Pons (tissue), 1 donor: ENCODE measurements at places on chromosomes 6 and 20.

GRCh38 chr6:144659202-144660182 lies 374.4 kb downstream of the UTRN start:
- no peak for DNase-seq

GRCh38 chr6:1126036-1126435 lies 185.9 kb upstream of the FOXQ1 start:
- no peak for DNase-seq

GRCh38 chr6:160084198-160084776 lies 37.3 kb upstream of the SLC22A1 start:
- DNase-seq, result no peak

DNA sequence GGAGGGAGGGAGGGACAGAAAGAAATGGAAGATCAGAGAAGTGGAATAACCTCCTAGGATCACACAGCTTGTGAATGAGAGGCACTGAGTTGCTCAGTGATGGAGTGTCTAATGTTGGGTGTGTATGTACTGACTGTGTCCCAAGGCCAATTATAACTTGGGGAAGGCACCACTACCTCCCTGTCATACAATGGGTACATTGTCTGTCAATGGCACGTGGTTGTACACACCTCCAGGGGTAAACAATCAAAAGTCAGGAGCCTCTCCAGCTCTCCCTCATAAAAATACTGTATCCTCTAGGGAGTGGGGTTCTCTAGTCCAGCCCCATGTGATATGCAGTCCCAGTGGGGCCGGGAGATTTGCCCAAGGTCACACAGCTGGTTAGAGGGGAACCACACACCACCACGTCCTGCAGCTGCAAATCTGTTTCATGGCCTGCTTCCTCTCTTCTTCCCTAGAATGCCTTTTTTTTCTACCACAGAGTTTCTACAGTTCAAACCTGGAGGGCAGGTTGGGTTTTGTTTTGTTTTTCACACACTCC lies 112.5 kb downstream of the SNX5 start:
- DNase-seq, result no peak

DNA sequence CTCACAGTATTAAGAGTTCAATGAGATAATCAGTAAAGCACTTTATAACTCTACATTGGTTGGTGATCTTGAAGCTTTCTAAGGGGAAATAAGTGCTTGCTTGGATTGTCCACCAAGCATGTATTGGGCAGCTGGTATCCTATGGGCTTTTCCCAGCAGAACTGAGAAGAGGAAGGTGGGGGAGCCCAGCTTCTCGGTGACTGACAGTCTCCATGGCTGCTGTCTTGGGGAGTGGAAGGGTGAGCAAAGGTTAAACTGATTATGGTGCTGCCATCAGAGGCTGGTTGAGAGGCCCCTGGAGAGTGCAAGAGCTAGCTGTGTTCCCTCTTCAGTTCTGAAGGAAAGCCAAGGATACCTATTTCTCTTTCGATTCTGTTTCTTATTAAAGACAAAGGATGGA lies 35.5 kb upstream of the ADTRP start:
- DNase-seq, result no peak

DNA sequence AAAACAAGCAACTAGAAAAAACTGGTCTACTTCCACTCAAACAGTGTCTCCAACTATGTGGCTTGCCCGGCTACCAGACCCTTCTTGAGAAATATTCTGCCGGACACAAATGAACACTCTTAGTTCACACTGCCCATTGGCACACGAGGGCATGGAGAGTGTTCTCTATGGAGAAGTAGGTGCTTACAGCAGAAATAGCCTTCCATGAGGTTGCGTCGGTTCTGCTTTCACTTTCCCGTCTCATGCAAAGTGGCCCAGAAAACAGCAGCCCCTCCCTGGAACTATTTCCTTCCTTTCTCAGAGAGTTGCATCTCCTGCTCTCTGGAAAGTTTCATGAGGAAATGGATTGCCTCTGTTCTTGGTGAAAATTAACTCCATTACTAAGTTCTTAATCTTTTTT lies 9.5 kb upstream of the HLA-DOA start:
- DNase-seq, result peak; percentile 93

DNA sequence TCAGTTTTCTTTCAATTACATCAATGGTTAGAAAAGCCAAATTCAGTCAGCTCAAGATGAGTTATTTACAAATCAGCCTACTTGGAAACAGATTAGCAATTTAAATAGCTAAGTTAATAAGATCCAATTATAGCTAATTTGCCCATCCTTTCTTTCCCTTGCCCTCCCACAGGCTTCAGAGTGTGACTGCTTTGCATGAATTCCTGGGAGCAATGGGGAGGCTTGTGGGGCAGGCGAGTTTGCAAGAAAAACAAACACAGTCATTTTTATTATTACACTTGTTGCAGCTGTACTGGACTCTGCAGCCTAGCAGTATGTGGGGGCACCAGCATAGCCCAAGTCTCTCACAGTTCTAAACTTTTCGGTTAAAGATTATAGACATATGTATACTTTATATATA lies 219.0 kb downstream of the NKAIN2 start:
- DNase-seq, result no peak

- peak; percentile 88 for DNase-seq
Observed at GRCh38 chr20:57435498-57436222, 44.5 kb downstream of the RBM38 start.

DNA sequence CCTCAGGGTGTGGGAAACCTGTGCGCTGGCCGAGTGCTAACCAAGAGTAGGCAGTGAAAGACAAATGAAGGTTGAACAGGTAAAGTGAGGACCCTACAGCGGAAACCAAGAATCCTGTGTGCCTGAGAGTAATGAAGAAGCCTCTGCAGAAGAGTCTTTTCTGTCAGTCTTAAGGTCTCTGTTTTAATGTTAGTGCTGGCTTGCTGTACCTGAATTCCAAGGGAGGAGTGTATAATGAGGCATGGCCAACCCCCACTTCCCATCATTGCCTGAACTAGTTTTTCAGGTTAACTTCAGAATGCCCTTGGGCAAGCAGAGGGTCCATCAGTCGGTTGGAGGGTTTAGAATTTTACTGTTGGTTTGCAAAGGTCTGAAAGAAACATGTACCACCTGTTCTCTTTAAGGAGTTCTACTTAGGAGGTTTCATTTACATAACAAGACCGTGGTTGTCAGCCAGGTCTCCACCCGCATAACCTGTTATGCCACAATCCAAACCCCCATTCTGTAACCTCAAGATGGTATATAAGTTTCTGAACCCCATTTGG lies 589 bp upstream of the PDCD2 start:
- DNase-seq, result no peak

DNA sequence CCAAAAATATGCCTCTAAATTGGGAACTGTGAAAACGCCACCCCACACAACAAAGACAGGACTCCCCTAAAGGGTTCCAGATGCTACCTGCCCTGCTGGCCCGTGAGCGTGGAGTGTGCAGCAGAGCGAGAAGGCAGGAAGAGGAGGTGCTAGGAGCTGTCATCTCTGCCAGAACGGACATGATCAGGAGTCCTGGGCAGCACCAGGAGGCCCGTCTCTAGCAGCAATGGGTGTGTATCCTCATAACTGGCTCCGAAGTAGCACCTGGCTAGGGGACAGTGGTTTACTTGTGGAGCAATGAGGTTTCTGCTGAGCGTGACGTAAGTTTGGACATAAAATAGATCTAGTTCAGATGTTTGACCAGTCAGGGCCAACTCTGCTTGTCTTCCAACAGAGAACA lies 226.0 kb downstream of the CDH4 start:
- DNase-seq, result no peak

GRCh38 chr6:28771401-28772267 lies 152.2 kb downstream of the TRIM27 start:
- no peak for DNase-seq
